Spleen (tissue), 13 donors: ENCODE measurements at places on chromosomes 2 and 18. TPM values are rescaled to one million over a fixed set of nuclear protein-coding genes. Genes with fewer than 3 reads are reported as not detected.

The GCG gene
- total RNA-seq: not detected

The TUBA4B gene
- total RNA-seq: not detected

The CRYGC gene
- not detected for total RNA-seq

The CYS1 gene
- total RNA-seq: 1.5 TPM

The PROC gene
- total RNA-seq: not detected

The ANKRD39 gene
- total RNA-seq: 32.2 TPM

DNA sequence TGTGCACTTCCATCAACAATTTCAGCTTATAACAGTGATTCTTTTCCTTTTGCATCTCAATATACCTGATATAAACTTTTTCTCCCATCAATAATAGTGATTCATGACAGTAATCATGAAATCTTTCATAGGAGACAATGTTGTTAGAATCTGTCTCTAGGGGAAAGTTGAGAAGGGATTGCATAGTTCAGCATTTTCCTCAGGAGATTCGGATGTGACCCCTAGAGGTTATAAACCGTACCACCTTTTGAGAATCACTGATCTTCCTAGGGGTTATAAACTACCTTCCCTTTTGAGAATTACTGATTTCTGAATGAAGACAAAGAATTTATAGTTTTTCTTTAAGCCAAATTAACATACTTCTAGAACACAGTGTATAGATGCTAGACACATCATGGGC, 53.0 kb upstream of the GALNT3 start:
- H3K4me1 ChIP-seq: no peaks in the 10 kb centered on the region
- no peaks in the 10 kb centered on the region for H3K27me3 ChIP-seq
- DNase-seq: no peak

- DNase-seq: no peak
- H3K36me3 ChIP-seq: no peaks in the 10 kb centered on the region
- H3K4me3 ChIP-seq: peak overlapping the region; percentile 99
- H3K4me1 ChIP-seq: peaks cover 28% of the 10 kb centered on the region
- H3K27ac ChIP-seq: peak overlapping the region; percentile 46
These were observed 2.5 kb downstream of the HPCAL1 start for GRCh38 chr2:10305254-10305635.

DNA sequence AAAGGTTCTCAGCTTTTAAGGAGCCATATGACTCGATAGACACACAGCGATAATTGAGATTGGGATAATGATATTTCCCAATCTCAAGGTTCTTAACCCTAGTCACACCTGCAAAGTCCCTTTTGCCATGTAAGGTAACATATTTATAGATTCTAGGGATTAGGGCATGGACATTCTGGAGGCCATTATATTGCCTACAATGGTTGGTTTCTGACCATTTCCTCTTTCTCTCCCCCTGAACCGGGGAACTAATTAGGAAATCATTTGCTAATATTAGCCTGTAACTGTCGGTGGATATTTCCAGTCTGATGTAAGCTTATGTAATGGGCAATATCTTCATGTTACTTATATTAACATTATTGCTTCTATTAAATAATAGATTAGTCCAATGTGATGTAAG, 40.8 kb upstream of the ARHGAP15 start:
- no peaks in the 10 kb centered on the region for H3K36me3 ChIP-seq
- peaks cover 13% of the 10 kb centered on the region for H3K4me1 ChIP-seq
- no peak for DNase-seq

GRCh38 chr2:147331790-147332419, 512.9 kb upstream of the ACVR2A start:
- DNase-seq: no peak
- H3K4me3 ChIP-seq: no peak overlapping the region
- no peaks in the 10 kb centered on the region for H3K4me1 ChIP-seq
- H3K36me3 ChIP-seq: no peaks in the 10 kb centered on the region
- no peaks in the 10 kb centered on the region for H3K27me3 ChIP-seq

GRCh38 chr2:25032901-25033300, 9.0 kb upstream of the EFR3B start:
- no peaks in the 10 kb centered on the region for H3K4me1 ChIP-seq
- H3K27ac ChIP-seq: no peak overlapping the region
- no peak overlapping the region for H3K4me3 ChIP-seq
- no peak for DNase-seq

DNA sequence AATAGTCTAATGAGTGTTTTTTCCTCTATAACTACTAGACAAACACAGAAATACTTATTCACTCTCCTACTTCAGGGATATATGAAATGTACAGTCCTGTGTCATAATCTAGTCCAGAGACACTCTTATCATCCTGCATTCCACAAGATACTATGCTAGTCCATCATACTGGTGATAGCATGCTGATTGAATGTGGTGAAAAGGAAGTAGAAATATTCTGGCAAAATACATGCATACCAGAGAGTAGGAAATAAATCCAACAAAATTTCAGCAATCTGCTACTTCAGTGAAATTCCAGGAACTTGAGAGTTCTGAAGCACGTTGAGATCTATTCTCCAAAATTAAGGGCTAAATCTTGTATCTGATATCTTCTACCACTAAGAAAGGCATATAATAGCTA, 353.9 kb downstream of the PID1 start:
- H3K36me3 ChIP-seq: no peaks in the 10 kb centered on the region
- DNase-seq: no peak
- H3K27ac ChIP-seq: no peak overlapping the region
- no peaks in the 10 kb centered on the region for H3K27me3 ChIP-seq

- no peaks in the 10 kb centered on the region for H3K27me3 ChIP-seq
- no peak overlapping the region for H3K27ac ChIP-seq
- no peak for DNase-seq
- no peak overlapping the region for H3K4me3 ChIP-seq
These were observed 368.2 kb upstream of the FANCL start for GRCh38 chr2:58609326-58609725.

DNA sequence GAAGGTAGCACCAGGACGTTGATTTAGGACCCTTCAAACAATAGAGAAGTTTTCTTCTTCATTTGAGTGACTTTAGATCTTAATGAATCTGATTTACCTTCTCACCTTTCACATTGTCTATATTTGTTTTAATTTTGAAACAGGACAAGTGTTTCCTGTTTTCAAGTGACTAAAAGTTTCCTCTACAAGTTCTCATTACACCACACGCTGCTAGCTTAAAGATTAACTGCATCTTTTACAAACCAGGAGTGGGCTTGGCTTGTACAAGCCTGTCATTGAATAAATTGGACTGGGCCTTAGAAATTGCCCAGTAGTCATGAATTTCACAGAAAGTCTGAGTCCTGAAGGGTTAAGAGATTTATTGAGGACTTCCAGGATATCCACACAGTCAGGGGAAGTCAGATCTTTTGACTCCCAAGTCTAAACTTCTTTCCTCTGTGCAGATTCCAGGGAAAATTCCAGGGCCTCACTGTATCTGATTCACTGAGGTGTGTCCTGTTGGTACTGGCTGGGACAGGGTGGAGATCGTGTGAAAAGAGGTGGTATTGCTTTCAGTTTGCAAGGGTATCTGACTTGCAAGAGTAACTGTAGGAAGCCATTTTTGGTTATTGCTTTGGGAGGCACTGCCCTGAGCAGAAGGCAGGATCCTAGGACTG, 3.4 kb downstream of the SGPP2 start:
- peaks cover 25% of the 10 kb centered on the region for H3K4me1 ChIP-seq
- H3K27ac ChIP-seq: no peak overlapping the region
- DNase-seq: no peak
- H3K27me3 ChIP-seq: peaks cover 30% of the 10 kb centered on the region
- no peak overlapping the region for H3K4me3 ChIP-seq
- no peaks in the 10 kb centered on the region for H3K36me3 ChIP-seq

GRCh38 chr2:102636283-102636907, 17.0 kb downstream of the SLC9A2 start:
- no peak overlapping the region for H3K27ac ChIP-seq
- H3K4me1 ChIP-seq: no peaks in the 10 kb centered on the region
- H3K36me3 ChIP-seq: no peaks in the 10 kb centered on the region
- peaks cover 21% of the 10 kb centered on the region for H3K27me3 ChIP-seq
- DNase-seq: no peak

- DNase-seq: no peak
- peaks cover 27% of the 10 kb centered on the region for H3K36me3 ChIP-seq
- no peaks in the 10 kb centered on the region for H3K4me1 ChIP-seq
- no peak overlapping the region for H3K27ac ChIP-seq
- H3K4me3 ChIP-seq: no peak overlapping the region
- H3K27me3 ChIP-seq: no peaks in the 10 kb centered on the region
These were observed 61.0 kb downstream of the PXDN start for GRCh38 chr2:1683297-1683696.

- no peaks in the 10 kb centered on the region for H3K4me1 ChIP-seq
- H3K27ac ChIP-seq: no peak overlapping the region
- DNase-seq: no peak
- H3K4me3 ChIP-seq: no peak overlapping the region
- H3K36me3 ChIP-seq: no peaks in the 10 kb centered on the region
These were observed 47.5 kb upstream of the ZNF397 start for GRCh38 chr18:35193316-35193715.
